ENCODE measurements at places on chromosomes 12 and 14.

DNA sequence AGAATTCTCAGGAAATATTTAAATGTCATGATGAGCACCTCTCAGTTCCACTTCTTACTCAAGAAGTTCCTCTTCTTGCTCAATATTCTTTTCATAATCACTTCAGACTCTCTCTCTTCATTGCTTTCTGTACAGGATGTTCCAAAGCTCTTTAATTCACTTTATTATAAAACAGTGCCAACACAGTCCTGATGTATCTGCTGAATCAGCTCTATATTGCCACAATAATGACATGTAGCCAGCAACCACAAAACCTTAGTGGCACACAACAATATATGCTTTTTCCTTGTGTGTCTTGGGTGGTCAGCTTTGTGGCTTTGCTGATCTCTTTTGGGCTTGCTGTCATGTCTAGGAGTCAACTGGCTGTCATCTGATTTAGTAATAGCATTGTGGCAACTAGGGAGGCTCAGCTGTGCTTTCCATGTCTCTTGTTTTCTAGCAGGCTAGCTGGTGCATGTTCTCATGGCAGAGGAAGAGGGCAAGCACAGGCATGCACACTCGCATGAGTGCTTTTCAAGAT is 52.8 kb upstream of the SLC2A13 start:
- peak; percentile 48 for DNase-seq

GRCh38 chr12:57044889-57045288 is 5.0 kb downstream of the MYO1A start:
- no peak for DNase-seq

- no peak for DNase-seq
Observed at GRCh38 chr14:94598816-94599655, 13.2 kb upstream of the SERPINA3 start.

- no peak for DNase-seq
Observed at GRCh38 chr12:117161460-117162166, 28.7 kb downstream of the FBXO21 start.

DNA sequence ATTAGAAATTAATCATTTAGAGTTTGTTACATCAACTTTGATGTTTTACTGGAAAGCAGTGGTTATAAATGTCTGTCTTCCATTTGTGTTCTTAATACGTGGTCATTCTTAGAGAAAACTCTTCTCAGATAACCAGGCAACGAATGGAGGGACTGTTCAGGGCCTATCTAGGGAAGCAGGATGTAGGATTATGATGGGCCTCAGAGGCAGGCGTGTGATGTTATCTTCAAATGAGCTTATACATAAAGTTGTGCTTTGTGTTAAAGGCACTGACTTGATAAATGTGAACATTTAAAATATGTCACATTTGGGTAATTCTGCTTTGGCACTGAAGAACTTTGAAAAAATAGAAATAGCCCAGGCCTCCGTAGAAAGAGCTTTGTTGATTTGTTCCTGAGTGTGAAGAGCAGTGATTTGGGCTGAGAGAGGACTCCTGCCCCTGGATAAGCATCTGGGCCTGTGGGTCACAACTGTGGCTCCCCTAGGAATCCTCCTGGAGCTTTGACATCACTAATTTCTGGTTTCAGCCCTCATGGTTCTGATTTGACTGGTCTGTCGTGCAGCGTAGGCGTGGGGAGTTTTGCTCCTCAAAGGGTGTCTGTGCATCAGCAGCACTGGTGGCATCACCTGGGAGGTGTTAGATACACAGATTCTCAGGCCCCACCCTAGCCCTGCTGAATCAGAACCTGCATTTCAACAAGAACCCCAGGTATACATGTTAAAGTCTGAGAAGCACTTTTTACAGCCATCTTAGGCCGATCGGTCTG is 55.4 kb downstream of the SAMD4A start:
- no peak for DNase-seq

DNA sequence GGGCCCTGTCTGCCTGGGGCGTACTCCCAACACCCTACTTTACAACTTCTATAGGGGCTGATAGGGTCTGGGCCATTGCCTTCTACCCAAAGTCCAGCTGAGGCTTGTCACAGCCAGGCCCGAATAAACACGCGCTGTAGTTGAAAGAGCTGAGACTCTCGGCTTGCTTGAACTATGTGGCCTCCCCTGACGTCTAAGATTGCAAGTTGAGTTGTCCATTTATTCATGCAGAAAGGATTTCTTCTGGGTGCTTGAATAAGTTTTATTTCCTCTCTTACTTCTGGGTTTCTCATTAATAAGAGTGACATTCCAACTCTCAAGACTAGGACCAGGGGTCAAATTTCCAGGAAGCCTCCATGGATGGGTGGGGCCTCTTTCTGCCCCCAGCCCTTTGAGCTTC is 74.4 kb upstream of the VRK1 start:
- no peak for DNase-seq

DNA sequence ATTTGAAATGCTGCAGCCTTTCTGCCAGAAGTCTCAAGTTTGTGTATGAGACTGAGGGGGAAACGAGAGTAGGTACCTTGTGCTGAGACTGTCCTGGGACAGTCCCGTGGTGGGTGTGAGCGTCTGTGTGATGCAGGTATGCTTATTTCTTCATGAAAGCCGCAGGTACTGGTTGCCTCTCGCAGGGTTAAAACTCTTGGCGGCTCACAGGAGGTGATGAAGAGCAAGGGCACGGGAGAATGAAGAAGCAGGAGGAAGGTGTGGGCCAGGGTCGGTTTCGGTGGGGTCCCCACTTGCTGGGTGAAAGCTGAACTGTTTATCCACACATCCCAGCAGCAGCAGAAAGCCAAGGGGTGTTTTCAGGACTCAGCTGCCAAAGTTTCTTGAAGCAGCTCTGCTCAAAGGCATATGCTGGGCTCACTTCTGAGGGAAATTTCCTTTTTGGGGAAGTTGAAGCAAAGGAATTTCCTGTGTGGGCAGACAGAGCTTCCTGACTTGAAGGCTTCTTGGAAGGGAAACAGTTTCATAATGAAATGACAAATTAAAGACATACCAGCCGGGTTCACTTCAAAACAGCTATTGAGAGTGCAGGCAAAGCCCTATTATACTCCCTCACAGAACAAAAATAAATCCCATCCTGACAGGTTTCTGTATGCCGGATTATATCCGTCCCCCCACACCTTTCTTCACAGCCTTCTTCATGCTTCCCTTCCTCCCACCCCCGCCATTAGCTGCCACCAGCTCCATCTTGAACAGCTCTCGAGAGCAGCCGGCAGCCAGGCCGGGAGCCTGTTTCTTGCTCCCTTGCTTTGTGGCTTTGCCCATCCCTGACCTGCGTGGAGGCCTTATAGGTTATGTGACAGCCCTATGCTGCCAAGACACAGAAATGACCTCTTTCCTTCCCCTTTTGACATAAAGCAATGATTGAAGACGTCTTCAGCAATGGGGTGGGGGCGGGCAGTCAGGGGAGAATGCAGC is 116.6 kb downstream of the ETV6 start:
- no peak for DNase-seq

- no peak for DNase-seq
Observed at GRCh38 chr12:123387508-123388176, 3.7 kb downstream of the KMT5A start.

DNA sequence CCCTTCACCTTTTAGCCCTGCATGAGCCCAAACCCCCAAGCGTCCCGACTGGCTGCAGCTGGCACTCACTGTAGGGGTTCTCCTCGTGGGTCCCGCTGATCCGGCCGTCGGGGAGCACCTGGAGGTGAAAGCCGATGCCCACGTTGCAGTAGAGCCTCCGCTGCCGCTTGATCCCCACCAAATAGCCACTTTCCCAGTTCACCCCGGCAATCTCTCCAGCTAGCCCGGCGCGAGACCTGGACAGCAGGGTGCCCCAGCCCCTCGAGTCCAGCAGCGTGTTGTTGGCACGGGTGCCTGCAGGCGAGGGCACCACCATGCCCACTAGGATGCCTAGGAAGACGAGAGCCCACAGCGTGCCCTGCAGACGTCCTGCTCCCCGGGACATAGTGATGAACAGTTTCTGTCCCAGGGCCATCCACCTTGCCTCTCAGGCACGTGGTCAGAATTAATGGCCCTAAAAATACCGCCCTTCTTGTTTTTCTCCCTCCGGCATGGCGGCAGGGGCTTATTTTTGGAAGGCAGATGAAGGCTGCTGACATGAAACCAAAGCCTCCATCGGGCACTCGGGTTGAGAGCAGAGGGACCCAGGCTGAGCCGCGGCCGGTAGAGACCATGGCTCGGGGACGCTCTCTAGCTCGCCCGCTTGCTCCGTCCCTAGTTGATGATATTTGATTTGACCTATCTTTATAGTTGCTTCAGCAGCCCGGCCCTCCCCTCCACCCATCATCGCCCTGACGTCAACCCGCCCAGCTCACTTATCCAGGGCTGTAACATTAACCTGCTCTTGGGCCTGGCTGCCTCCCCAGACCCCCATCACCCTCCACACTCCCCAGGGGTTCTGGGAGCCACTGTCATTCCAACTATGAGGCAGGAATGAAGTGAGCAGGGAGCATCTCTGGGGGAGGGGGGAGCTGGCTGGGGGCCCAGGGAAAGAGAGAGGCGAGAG is at the start of gene FGF6:
TSS of gene FGF6 (minus strand) at position 660 of the 946 bp plus-strand sequence. CDS start at position 415, 245 bp downstream.
- no peak for DNase-seq

- no peak for DNase-seq
Observed at GRCh38 chr12:88433997-88434703, 146.1 kb downstream of the KITLG start.

DNA sequence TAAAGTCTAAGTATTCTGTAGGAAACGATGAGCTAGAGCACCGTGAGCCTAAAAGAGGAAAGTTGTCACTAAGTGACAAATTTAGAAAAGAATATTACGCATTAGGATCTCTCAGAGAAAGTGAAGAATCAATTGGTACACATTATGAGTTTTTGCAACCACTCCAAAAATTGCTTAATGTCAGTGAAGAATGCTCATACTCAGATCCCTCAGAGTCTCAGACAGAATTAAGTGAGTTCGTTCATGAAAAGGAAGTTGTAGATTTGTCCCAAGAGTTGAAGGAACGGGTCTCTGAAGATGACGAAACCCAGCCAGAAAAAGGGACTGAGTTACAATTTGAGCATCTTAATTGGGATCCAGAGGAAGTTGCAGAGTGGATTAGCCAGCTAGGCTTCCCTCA is 1.5 kb downstream of the SAMD15 start:
- no peak for DNase-seq

DNA sequence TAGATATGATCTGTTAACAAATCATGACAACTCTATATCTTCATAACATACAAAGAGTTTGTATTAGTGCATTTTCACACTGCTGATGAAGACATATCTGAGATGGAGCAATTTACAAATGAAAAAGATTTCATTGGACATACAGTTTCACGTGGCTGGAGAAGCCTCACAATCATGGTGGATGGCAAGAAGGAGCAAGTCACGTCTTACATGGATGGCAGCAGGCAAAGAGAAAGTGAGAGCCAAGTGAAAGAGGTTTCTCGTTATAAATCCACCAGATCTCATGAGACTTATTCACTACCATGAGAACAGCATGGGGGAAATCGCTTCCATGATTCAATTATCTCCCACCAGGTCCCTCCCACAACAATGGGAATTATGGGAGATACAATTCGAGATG is 157.6 kb downstream of the DUSP6 start:
- DNase-seq: no peak

DNA sequence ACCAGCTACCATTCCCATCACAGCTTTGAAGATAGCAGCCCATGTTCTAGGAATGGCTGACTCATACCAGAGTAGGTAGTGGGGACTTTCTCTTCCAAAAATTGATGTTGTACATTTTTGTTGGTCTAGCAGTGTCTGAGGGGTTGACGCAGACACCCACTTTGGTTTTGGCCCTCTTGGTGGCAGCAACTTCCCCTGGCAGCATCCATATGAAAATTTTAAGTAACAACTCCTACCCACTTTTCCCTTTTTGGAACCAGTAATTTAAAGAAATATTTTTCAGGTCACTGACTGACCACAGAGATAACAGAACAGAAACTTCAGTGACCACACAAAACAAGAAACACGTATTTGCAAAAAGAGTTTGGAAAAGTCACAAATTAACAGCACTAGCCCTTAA is 162.0 kb upstream of the TMCC3 start:
- no peak for DNase-seq

DNA sequence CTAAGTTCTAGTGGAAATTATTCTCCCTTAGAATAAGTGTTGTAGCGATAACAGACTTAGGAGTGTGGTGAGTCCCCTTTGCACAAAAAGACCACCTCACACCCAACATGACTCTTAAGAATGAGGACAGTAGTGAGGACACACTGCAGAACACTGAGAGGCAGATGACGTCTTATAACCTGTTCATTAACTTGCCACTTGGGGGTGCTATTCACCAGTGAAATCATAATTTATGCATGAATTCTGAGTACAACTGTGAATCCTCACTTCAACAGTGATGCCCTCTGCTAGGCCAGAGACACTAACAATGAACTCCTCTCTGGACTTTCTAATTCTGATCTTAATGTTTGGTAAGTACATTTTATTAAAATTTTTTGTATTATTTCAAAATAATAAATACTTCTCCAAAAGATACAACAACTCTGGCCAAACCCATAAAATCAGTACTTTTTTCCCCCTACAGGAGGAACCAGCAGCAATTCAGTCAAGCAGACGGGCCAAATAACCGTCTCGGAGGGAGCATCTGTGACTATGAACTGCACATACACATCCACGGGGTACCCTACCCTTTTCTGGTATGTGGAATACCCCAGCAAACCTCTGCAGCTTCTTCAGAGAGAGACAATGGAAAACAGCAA is 274.7 kb downstream of the DAD1 start:
- DNase-seq: peak; percentile 84

GRCh38 chr12:100508751-100509150 is 35.1 kb downstream of the NR1H4 start:
- no peak for DNase-seq

Measured in NCI-H524 (cell line).